Spinal cord (tissue), 10 donors: ENCODE measurements at places on chromosomes 3 and 15. TPM values are rescaled to one million over a fixed set of nuclear protein-coding genes. Genes with fewer than 3 reads are reported as not detected.

DNA sequence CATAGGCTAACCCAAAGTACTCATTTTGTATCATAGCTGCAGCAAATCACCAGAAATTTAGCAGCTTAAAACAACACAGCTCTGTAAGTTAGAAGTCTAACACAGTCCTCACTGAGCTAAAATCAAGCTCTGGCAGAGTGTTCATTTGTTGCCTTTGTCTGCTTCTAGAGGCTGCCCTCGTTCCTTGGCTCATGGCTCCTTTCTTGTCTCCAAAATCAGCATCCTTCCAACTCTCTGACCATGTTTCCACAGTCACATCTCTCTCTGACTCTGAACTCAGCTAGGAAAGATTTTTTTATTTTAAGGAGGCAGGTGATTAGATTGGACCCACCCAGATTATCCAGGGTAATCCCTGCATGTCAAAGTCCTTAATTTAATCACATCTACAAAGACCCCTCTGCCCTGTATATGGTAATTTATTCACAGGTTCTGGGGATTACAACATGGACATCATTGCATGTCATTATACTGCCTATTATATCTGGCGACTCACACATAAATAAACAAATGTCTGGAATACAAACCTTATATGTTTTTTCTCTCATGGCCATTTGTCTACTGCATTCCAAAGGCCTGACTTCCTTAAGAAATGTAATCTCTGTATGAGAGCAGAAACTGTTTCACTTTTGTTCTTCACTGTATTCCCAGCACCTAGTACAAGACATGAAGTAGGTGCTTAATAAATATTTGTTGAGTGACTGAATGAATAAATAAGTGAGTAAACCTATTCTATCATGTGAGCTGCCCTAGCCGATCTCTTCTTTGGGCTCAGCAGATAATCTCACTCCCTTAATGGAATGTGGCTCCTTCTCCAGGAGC is 15.1 kb upstream of the UACA start:
- H3K4me1 ChIP-seq: no peaks in the 10 kb centered on the region
- no peaks in the 10 kb centered on the region for H3K36me3 ChIP-seq
- no peak overlapping the region for H3K4me3 ChIP-seq
- H3K27ac ChIP-seq: no peak overlapping the region
- no peaks in the 10 kb centered on the region for H3K27me3 ChIP-seq

DNA sequence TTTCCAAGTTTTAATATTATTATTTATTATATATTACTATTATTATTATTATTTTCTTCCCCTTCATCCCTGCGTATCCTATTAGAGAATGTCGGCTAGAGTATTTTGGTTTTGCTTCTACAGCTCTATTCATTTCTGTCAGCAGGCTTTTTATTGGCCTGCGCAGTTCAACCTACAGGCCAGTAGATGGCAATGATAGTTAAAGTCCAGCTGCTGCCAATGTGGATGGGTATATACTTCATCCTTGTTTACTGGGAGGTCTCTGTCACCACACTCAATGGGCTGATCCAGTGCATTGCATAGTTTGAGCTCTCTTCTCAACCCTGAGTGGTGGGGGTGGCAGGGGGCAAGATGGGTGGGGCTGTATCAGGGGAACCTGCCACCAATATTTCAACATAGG is 799.8 kb downstream of the NSUN3 start:
- no peaks in the 10 kb centered on the region for H3K27me3 ChIP-seq
- H3K4me1 ChIP-seq: no peaks in the 10 kb centered on the region
- H3K36me3 ChIP-seq: no peaks in the 10 kb centered on the region
- H3K27ac ChIP-seq: no peak overlapping the region
- DNase-seq: peak; percentile 13

DNA sequence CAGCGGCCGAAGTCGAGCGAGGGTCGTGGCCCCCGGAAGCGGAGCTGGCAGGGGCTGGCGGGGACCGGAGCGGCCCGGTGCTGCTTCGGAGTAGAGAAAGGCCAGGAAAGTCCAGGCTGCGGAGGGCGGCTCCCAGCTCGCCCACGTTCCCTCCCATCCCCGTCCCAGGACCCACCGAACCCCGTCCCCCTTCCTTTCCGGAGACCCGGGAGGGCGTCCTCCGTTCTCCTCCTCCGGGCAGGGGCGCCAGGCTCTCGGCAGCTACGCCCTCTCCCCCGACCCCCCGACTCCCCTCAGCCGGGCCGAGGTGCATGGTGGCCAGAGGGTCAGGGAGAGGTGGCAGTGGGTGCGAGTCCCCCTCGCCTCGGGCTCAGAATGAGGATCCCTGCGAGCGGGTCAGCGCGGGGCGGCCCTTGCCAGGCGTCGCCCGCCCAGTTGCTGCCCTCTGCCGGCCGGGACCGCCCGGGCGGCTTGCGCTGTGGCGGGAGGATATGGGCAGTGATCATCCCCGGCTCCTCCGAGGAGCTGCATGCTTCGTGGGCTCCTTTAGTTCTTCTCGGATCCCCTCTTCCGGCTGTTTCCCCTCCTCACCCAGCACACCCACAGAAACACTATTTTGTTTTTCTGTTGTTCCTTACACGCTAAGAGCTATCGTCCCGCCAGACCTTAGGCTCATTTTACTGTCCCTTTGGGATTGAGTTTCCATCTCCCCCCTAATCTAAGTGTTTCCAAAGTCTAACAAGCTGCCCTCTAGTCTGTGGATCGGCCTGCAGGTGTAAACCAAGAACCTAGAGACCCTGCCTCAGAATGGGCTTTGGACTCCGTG is 744 bp upstream of the ALDH1A2 start:
- H3K4me3 ChIP-seq: peak overlapping the region; percentile 38
- peaks cover 17% of the 10 kb centered on the region for H3K4me1 ChIP-seq
- no peaks in the 10 kb centered on the region for H3K36me3 ChIP-seq

DNA sequence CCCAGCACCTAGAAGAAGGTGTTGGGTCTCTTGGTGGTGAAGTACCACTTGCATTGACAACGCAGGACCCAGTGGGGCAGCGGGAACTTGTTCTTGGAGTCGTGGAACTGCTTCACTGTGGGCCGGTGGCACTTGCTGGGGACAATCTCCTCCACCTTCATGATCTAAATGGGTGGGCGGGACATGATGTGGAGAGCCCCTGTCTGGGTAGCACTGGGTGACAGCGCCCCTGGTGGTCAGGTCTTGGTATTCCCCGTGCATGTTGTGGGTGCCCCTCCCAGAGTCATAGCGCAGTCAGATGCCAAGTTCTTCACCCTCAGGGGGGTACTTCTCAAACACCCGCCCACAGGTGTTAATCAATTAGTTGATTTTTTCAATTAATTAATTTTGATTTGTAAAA is 60.2 kb downstream of the AGBL1 start:
- H3K4me1 ChIP-seq: no peaks in the 10 kb centered on the region
- H3K4me3 ChIP-seq: no peak overlapping the region
- no peaks in the 10 kb centered on the region for H3K27me3 ChIP-seq

- no peaks in the 10 kb centered on the region for H3K36me3 ChIP-seq
- no peak overlapping the region for H3K27ac ChIP-seq
- no peak for DNase-seq
- no peaks in the 10 kb centered on the region for H3K4me1 ChIP-seq
Observed at GRCh38 chr3:161171113-161171512, 50.0 kb upstream of the NMD3 start.

DNA sequence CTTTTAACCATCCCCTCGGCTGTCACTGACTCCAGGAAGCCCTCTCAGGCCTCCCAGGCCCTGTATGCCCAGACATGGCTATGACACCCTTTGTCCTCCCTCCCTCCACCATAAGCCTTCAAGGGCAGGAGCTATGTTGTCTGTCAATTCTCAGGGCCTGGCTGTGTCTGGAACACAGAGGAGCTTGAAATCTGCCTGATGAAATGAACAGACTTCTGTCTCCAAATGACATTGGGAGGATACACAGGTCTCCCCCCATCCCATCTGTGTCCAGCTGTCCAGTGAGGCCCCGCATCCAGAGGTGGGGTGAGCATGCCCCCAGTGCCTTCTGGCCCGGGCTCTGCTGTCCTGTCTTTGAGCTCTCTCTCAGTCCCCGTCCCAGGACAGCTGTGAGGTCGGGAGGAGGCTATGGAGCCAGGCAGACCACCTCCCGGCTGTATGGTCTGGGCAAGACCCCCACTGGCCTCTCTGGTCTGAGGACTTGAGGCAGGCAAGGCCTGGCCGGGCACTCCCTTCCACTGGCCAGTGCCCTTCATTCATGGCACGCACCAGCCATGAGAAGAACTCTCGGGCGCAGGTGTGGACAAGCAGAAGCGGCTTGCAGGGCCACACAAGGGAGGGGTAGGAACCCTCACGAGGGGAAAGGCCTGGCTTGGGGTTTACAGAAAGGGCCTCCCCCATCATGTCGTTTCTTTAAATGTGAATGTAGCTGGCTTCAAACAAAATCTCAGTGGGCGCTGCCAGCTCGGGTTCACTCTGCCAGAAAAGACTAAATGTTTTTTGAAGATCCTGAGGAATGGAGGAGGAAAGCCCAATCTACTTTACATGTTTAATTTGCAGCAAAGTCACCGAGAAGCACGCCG is 38.9 kb downstream of the PCSK6 start:
- H3K4me1 ChIP-seq: peaks cover 34% of the 10 kb centered on the region
- H3K36me3 ChIP-seq: no peaks in the 10 kb centered on the region
- no peak for DNase-seq
- H3K27ac ChIP-seq: no peak overlapping the region
- no peak overlapping the region for H3K4me3 ChIP-seq

DNA sequence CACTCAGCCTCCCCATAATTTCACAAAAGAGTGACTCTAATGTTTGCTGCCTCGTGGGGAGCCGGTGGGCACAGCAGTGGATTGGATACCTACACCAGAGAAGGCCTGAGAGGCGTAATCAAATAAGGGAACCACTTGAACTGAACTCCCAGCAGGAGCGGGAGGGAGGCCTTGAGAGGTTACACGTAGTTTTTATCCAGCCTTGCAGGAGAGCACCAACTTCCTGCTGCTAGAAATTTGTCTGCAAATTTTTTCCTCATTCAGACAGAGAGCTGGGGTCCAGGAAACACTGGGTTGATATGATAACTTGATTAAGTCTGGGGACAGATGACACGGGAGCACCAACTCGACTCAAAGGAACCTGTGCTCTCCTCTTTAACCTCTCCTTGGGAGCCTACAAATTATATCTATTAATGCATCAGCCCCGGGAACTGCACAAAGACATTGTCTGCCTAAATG is 69.8 kb downstream of the HES1 start:
- no peak for DNase-seq
- H3K27me3 ChIP-seq: peaks cover 13% of the 10 kb centered on the region
- peak overlapping the region; percentile 25 for H3K27ac ChIP-seq
- H3K36me3 ChIP-seq: no peaks in the 10 kb centered on the region

GRCh38 chr3:99858469-99858868 is 40.8 kb downstream of the CMSS1 start:
- H3K27ac ChIP-seq: no peak overlapping the region
- no peaks in the 10 kb centered on the region for H3K27me3 ChIP-seq

The MUSTN1 gene
- 14.2 TPM for polyA plus RNA-seq

The FGF7 gene
- 4.2 TPM for polyA plus RNA-seq

The LRRK1 gene
- 5.0 TPM for polyA plus RNA-seq
